ENCODE measurements at places on chromosomes 16 and 17.
A peak's percentile ranks its signal among the peaks of the same experiment; 100 is the strongest.

GRCh38 chr16:79563921-79564320, 36.6 kb downstream of the MAF start:
- no peak for DNase-seq

- no peak for DNase-seq
These were observed 153.2 kb upstream of the KCNJ18 start for GRCh38 chr17:21539146-21539545.

- DNase-seq, result no peak
These were observed 458.9 kb upstream of the DYNLRB2 start for GRCh38 chr16:80081846-80082245.

DNA sequence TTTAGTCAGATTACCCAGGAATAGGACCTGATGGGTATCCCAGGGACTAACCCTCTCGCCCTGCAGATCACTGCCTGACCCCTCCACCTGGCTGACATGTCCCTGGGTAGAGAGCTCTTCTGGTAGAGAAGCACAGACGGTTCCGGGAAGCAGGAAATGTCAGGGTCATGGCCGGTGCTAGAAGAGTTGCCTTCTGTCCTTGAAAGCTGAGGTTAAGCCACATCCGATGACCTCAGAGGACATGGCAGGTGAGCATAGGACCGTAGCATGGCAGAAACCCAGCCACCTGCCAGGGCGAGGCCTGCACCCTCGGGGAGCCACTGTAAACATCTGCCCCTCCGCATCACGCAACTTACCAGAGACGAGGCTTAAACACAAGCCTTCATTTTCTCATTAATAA, 483.7 kb downstream of the SOX9 start:
- no peak for DNase-seq

GRCh38 chr17:4422864-4423263, 10.9 kb upstream of the SPNS3 start:
- DNase-seq, result no peak

DNA sequence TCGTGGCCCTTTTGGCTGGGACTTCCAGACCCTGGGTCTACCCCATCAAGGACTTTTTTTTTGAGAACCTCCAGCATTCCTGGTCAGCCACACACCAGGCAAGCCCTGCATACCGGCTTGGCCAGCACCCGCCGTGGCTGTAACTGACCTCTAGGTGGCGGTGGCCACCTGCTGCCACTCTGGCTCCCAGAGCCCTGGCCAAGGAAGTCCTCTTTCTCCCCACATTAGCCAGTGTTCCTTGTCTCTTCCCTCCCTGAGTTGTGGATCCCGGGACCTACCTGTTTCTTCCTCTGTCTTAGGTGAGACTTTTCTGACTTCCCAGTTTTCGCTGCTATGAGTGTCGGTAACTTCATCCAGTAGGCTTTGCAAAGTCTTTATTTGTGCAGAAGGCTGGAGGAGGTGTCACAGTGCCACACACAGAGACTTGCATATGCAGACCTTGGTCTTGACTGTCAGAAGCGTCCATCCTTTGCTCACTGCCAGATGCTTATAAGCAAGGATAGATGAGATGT, 348.3 kb downstream of the CPPED1 start:
- peak; percentile 58 for DNase-seq

- no peak for DNase-seq
These were observed 27.5 kb upstream of the HLF start for GRCh38 chr17:55237268-55237667.

- no peak for DNase-seq
These were observed 13.6 kb upstream of the FAM20A start for GRCh38 chr17:68614718-68615117.
